Hematopoietic multipotent progenitor cell treated with erythropoietin and hydrocortisone succinate and interleukin-3 and kit ligand, for 8 days (in vitro differentiated cells): ENCODE measurements at places on chromosomes 2 and 18.

DNA sequence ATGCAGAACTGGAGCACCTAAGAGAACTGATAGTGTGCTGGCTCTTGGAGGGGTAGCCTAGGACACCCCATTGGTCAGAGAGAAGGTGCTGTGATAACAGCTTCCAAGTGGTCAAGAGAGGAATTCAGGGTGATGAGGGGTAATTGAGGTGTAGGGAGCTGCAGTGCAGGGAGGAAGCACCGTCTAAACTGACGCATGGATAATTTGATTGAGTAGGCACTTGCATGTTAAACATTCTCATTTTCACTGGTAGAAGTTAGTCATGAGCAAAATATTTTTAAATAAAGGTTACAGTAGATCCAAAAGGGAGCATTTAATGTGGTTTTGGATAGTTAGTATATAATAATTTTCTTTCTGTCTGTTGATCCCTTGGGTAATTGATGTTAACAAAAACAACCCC is 155.1 kb upstream of the TCF4 start:
- DNase-seq, result no peak

DNA sequence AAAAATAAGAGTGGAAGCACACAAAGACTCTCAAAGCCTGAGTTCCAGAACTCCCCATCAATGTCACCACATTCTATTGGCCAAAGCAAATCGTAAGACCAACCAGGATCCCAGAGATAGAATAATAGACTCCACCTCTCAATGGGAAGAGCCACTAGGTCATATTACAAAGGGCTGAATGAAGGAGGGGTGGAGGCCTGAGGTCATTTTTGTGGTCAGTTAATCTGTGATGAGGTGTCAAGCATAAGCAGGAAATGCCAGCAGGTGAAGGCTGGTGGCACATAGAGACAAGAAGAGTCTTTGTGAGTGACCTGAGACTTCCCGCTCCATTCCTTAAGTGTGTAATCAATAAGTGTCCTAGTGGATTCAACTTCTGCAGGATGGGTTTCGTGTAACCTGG is 144.3 kb downstream of the TFCP2L1 start:
- no peak for DNase-seq

DNA sequence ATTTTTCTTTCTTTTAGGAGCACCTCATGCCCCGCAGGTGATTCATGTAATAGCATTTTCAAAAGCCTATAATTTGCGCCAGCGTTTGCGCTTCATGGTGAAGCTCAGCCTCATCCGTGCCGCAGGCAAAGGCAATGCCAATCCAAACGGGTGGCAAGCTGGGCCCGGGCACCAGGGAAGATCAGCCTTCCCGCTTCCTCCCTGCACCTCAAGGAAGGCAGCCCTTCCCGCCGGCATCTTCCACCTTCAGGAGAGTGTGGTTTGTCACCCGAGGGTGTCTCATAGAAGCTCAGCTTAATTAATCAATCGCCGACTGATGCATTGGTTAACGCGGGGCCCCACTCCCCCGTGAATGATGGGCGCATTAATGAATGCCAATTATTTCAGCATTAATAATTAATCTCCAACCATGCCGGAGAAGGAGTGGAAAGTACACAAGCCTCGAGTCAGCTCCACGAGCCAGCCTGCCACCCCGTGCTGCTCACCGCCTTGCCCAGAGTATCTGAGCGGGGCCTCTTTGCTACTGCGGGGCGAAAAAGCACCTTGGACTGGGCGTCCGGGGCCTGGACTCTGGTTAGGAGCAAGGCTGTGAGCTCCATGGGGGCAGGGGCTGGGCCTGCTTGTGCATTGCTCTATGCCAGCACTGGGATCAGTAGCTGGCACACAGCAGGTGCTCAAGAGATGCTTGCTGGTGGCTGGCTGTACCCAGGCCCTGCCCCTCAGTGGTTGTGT is 13.0 kb downstream of the INHBB start:
- DNase-seq, result no peak

- DNase-seq, result no peak
Observed at GRCh38 chr2:235740821-235741220, 247.0 kb downstream of the AGAP1 start.

- DNase-seq, result no peak
Observed at GRCh38 chr2:153451611-153452010, 27.0 kb downstream of the RPRM start.

DNA sequence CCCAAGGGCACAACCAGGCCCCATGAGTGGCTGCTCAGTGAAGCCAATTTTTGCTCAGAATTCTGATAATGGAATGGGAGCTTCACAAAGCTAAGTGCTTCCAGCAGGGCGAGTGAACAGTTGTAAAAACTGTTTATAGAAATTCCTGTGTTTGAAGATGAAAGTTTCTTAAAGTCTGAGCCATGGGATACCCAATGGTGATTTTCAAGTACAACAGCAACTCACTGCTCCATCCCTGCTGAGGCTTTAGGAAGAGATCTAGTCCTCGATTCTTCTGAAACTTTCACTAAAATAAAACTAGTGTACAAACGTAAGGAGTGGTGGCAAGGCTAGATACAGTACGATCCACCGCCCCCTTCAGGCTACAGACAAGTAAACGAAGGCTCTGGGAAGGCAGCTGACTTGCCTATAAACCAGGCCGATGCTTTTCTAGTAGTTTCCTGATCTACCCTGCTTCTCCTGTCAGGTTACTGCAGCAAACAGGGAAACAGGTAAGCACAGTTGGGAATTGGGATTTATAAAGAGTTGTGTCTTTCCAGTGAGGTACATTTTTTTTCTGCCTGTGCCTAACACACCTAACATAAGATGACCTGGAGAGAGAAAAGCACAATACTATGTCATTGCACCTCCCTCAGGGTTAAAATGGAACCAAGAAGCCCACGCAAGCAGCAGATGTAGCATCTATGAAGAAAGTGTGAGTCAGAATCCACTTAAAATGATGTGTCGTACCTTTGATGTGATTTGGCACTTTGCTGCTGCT is 108.7 kb downstream of the UXS1 start:
- peak; percentile 17 for DNase-seq

- DNase-seq, result no peak
Observed at GRCh38 chr18:78727057-78727739, 252.4 kb upstream of the SALL3 start.

DNA sequence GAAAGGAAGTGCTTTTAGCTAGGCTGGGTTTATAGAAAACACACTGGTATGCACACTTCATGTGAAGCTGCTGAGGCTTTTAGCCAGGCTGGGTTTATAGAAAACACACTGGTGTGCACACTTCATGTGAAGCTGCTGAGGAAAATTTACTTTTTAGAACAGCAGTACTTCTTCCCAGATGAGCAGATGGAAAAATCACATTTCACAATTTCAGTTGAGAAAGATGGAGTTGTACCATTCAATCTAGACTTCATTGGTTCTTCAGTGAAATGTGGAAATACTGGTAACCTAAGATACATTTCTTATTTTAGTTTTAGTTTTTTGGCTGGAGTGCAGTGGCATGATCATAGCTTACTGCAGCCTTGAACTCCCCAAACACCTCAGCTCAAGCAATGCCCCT is 11.1 kb downstream of the SNTG2 start:
- DNase-seq, result no peak

GRCh38 chr2:238914648-238915015 is 66.7 kb downstream of the TWIST2 start:
- no peak for DNase-seq

DNA sequence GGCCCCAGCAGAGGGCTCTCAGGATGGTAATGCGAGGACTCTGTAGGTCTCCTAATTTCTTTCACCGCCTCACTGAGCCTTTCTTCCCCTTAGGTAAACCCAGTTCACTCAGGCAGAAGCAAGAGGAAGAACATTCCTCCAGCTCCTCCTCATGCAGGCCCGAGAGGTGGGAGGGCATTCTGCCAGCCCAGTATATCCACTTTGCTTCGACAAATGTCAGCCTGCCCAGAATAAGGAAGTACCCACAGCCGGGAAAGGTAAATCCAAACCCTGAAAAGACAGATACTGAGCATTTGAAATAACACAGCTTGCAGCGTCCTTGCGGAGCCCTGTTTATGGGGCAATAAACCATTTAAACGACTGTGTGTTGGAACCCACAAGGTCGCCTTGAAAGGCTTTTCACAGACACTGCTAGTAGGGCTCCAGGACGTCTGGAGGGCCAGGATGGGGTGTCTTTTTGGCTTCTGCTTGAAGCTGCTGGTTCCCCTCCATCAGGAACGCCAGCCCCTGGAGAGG is 63.0 kb upstream of the STPG4 start:
- no peak for DNase-seq

- peak; percentile 52 for DNase-seq
Observed at GRCh38 chr2:147829106-147829505, 15.7 kb upstream of the ACVR2A start.

DNA sequence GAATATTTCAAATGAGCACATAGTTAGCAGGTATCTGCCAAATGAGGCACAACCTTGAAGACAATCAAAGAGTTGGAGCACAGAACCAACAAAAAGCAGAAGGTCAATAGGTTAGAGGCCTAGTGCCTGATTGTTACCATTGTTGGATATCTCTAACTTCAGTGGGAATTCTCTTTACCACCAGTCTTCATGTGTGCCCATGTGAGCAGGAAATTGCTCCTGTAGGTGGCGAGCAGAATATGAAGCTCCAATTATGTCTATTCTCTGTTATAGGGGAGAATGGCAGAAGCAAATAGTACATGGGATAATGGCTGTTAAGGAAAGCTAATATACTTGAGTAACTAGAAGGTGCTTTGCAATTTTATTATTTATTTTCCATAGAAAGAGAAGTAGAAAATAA is 14.9 kb upstream of the ZNF385B start:
- no peak for DNase-seq

DNA sequence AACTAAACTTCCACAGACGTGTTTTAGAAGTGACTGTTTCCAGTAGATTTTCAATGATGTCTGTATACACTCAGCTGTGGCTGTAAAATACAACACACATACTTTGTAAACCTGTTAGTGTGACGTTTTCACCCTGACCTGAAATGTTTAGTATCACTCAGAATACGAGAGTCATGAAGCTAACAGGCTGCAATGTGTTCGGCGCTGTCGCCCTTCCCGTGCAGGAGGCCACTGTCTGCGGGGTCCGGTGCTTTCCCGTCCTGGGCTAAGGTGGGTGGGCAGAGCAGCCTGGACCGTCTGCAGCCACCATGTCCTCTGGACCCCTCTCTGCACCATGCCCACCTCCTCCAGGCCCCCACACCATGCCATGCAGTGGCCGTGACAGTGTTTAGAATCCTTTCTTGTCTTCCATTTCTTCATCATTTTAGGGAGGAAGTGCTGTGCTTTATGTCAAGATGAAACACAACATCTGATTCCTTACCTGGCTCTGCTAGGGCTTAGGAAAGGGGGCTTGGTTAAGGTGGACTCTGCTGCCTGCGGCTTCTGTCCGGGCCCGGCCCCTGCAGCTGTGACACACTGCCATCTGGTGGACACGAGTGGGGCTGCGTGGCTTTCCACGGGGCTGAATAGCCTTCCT is 53.8 kb upstream of the RBM44 start:
- DNase-seq, result peak; percentile 60

DNA sequence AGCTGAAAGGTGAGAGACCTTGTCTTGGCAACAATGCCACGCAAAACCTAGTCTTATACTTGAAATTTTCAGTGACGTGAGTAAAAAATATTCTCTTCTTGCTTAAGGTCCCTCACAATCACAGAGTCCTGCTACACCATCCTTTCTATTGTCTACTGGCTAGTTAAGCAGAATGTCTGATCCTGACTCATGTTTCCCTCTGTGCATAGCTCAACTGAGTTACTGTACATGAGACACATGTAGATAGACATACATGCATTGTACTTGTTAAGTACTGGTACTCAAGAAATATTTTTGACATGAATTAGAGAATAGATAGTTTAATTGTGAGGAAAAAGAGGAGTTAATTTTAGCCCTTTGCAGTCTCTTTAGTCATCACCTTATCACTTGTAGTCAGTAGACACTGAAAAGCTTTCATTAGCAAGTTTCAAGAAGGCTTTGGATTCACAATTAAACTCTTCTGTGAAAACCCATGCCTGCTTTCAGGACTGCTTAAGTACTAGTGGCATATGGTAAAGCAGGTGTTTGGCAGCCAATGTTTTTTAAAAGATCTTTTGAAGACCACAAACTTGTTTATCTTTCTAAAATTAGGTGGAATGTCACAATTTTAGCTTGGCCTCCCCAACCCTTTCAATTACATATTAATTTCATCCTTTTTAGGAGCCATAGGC is 158.7 kb upstream of the CCDC150 start:
- DNase-seq, result no peak

GRCh38 chr18:31685097-31686082 is 1.0 kb upstream of the B4GALT6 start:
- peak; percentile 73 for DNase-seq

GRCh38 chr18:22827216-22827615 is 105.9 kb upstream of the RBBP8 start:
- DNase-seq, result no peak

DNA sequence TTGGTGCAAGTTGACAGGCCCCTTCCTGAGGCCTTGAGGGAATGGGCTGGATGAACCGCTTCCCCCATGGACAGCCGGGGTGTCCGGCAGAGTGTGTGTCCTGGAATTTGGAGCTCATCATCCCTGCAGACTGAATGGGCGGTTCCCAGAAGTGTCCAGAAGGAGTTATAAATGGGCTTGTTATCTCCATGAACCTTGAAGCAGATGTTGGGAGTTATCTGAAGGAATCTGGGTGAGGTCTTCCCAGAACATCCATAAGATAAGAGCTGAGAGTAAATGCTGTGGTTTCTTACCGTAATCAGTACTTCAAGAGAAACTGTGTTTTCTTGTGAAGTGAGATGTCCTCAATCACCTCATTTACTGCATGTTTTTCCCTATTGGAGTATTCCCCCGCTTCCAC is 21.1 kb downstream of the PLB1 start:
- DNase-seq, result peak; percentile 53

GRCh38 chr18:59950215-59950944 is 50.6 kb downstream of the PMAIP1 start:
- DNase-seq, result no peak

DNA sequence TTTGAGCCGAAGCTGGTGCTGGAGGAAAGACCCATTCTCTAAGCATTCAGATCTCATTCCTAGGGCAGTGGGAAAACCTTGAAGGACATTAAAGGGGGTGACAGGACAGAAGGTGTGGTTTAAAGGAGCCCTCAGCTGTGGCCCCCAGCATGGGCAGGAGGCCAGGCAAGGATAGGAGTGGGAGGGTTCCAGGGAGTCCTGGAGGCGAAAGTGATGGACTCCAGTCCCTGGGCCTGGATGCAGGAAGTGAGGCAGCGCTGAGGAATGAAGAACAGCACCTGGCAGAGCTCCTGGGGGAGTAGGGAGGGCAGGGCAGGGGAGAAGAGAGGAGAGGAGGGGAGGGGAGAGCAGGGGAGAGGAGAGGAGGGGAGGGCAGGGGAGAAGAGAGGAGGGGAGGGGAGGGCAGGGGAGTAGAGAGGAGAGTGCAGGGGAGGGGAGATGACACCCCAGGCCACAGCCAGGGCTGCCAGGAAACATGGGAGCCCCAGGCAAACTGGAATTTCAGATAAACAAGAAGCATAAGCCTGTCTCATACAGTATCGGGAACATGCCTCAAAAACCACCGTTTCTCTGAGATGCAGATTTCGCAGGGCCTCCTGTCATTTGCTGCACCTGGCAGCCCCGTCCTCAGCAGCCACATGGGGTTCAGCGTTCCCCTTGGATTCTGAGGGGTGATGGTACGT is 5.7 kb downstream of the RAMP1 start:
- DNase-seq, result no peak
